M059J (cell line): ENCODE measurements at places on chromosomes 13 and 19.

DNA sequence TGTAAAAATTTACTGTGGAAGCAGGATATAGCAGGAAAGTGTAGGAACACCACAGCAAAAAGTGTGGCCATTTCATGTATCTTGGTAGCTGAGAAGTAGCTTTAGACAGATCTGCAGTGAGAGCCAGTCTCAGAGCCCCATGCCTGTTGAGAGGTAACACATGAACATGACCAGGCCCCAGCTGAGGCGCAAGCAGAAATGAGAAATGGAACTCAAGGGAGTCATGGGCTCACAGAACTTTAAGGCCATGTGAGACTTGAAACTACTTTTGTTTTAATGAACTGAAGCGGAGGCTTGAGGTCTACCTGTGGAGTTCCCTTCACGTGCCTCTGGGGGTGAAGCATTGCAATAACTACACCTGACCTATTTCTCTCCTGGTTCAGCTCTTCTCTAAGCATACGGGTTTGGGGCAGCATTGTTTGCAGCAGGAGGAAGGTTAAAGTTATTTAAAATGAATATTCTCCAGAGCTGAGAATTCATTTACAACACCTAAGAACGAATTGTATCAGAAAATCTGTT is 3.3 kb downstream of the MYO16 start:
- no peak for DNase-seq

- DNase-seq, result no peak
These were observed 1552.2 kb downstream of the PCDH9 start for GRCh38 chr13:65677906-65678305.

DNA sequence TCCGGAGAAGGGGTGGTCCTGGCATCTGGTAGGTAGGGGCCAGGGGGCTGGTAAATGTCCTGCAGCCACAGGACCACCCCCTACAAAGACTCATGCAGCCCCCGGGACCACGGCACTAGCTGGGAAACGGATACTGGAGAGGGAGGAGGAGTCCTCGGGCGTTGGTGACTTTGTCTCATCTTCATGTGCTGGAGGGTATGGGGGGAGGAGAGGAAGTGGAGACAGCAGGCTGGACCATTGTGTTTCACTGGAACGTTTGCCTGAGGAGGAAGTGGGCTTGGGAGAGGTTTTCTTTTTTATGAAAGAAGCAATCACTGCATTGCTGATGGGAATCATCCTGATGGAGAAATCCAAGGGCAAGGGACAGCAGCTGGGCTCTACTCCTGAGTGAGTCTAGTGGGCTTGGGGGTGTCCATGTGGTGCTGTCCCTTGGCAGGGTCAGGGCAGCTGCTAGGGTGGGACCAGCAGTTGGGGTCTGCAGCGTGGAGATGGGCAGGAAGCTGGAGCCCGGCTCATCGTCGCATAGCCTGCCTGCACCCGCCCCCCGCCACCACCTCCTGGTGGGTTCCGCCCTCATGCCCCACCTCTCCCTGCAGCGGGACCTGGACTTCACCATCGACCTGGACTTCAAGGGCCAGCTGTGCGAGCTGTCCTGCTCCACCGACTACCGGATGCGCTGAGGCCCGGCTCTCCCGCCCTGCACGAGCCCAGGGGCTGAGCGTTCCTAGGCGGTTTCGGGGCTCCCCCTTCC is 1.7 kb upstream of the ADM5 start:
- peak; percentile 55 for DNase-seq

DNA sequence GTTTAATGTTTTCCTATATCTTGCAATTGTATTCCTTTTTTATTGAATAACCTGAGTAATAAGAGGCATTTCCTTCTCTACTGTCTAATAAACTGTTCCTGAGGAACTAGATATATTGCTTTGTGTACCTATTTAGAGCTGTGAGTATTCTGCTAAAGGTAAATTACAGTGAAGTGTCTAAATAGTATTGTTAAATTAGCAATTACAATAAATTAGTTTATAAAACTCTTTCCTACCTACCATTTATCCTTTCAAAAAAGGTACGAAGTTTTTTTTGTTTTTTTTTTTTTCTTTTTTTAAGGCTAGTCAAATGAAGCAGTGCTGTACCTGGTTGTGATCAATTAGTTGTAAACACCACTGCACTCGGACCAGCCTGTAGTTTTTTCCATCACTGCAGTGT is 34.8 kb downstream of the TM9SF2 start:
- no peak for DNase-seq

GRCh38 chr13:101935828-101936227 is 466.0 kb downstream of the FGF14 start:
- no peak for DNase-seq

DNA sequence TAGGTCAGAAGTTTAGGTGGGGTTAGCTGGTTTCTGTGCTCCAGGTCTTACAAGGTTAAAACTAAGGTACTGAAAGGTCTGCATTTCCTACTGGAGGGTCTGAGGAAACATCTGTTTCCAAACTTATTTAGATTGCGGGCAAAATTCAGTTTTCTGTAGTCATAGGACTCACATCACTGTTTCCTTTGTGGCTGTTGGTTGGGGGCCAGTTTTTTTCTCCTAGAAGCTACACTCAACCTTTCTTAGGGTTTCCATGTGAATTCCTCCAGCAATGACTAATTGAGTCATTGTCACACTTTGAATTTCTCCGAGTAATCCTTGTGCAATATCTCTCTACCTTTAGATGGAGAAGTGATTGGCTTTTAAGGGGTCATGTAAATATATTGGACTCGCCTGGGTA is 773.4 kb upstream of the SLITRK1 start:
- peak; percentile 76 for DNase-seq

DNA sequence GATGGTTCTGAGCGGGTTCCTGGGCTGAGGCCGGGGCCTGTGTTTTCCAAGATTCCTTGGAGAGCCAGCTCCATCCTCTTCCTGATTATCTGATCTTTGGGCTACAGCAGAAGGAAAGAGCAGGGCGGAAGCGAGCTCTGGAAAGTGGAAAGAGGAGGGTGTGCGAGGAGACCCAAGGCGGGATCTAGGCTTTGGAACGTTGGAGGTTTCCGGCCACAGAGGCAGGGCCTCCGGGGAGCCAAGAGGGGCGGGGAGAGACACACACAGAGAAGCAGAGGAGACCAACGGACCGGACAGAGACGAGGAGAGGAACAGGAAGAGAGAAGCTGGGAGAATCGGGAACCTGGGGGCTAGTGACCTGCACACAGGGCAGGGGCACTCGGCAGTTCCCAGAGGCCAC is at the start of gene CLEC11A:
Gene CLEC11A, plus strand, starts transcription at position 296 of the 400 bp plus-strand sequence. CDS start 162 bp downstream, outside the sequence.
- peak; percentile 40 for DNase-seq
